Stimulated activated CD8-positive, alpha-beta memory T cell treated with anti-CD3 and anti-CD28 coated beads, Interleukin-4, amount 100 ng/mL, for 24 hours (primary cell): ENCODE measurements at places on chromosomes 1 and 21.

DNA sequence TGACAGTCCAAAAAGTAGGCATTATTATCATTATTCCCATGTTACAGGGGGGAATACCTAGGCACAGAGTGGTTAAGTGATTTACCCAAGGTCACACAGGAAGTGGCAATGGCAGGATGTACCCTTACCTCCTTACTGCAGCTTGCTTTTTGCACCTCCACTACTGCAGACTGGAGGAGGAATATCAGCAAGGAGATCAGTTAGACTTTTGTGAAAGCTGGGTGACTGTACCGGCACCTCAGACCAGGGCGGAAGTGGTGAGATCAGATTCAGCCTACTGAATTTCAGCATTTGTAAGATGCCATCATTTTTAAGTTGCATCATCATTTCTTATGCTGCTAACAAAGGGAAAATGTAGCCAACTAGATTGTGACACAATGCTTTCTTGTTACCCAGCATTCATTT, 4.5 kb downstream of the ADARB1 start:
- peak; percentile 44 for DNase-seq

GRCh38 chr1:157325220-157325619, 187.0 kb upstream of the ETV3 start:
- no peak for DNase-seq

GRCh38 chr1:40621821-40622450, 43.5 kb downstream of the RIMS3 start:
- DNase-seq, result no peak

DNA sequence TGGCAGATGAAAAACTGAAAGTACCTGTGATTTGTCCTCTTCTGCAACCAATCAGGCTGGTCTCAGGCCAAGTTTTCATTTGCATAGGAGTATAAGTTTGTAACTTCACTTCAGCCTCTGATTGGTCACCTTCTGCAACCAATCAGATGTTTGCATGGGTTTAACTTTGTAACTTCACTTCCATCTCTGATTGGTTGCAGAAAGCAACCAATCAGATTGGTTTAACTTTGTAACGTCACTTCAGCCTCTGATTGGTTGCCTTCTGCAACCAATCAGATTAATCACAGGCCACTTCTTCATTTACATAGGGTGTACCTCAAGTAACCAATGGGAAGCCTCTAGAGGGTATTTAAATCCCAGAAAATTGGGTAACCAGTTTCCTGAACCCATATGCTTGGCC, 18.9 kb upstream of the TUT4 start:
- no peak for DNase-seq

- DNase-seq, result no peak
Observed at GRCh38 chr21:46099476-46099875, 1.6 kb downstream of the COL6A2 start.

DNA sequence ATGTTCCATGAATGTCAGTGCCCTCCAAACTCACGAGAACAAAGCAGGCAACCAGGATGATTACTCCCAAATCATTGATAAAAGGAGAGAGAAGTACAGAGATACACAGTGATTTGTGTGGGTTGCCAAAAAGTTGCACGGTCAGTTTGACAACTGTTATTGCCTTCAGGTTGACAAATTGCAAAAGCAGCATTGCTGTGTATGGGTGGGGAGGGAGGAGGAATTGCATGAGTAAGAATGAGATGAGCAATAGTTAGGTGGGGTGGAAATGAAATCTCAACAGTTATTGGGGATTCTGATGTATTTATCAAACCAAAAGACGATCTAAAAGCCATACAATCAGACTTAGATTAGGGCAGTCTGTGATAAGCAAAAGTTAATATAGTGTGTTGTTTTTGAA, 93.7 kb downstream of the NTMT2 start:
- no peak for DNase-seq

DNA sequence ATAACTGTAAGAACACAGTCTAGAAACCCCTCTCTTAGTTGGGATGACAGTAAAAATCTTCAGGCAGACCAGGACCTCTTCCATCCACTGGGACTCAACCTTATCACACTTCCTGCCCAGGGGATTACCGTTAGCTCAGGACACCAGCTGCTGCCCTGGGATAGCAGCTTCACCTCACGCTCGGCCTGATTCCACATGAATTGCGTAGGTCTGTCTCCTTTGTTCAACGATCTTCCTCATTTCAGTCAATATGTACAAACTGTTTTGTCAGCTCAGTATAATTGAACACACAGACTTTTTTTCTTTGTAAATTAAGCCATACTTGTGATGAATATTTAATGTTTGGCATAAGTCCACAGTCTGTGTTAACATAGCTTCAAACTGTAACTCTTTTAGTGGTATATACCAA, 290.4 kb downstream of the GRIK1 start:
- DNase-seq, result no peak

DNA sequence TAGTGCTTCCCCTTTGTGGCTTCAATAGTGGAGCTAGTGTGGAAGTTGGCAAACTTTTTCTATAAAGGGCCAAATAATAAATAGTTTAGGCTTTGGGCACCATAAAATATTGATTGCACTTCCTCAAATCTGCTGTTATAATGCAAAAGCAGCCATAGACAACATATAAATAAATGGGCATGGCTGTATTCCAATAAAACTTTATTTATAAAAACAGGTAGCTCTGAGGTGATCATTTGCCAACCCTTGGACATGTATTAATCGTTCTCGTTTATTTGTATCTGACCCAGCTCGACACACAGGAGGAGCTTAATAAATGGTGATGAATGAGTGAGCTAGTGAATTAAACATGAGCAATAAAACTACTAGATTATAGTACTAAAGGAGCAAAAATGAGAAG, 13.3 kb downstream of the KAZN start:
- DNase-seq, result no peak

- no peak for DNase-seq
Observed at GRCh38 chr1:240073097-240073496, 18.6 kb upstream of the FMN2 start.

- no peak for DNase-seq
Observed at GRCh38 chr21:17523007-17523451, 10.2 kb downstream of the CXADR start.
